IMR-90 (cell line): ENCODE measurements at places on chromosomes 4 and X.
A peak's percentile ranks its signal among the peaks of the same experiment; 100 is the strongest.

GRCh38 chrX:36198575-36198974 lies 279.0 kb downstream of the CFAP47 start:
- no peak for DNase-seq

GRCh38 chr4:103867311-103867710 lies 147.5 kb upstream of the TACR3 start:
- DNase-seq, result no peak

DNA sequence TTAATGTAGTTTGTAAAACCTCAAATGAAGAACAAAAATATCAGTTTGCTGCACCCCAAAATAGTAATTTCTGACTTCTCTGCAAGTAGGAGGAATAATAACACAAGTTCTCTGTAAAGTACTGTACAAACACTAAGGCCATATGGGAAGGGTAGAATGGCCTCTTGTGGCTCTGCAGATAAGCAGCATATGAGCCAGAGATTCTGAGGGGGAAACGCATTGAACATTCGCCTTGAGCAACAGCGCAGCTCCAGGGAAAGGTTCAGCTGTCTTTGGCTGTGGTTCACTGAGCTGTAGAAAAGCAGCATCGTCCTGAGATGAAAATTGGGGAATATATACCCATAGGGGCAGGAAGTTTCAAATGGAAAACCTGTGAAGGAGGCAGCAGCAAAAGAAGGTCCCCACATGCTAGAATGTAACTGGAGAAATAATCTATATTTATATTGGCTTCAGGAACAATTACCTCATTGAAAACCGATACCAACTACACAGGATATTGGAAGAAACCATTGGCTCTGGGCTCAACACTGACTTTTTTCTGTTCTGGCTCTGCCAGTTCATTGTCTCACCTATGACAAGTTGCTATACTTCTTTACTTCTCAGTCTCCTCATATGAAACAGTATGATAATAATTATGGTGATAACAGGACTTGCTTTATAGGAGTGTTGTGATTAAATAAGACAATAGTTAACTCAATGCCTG lies 357.6 kb upstream of the CPEB2 start:
- no peak for DNase-seq

DNA sequence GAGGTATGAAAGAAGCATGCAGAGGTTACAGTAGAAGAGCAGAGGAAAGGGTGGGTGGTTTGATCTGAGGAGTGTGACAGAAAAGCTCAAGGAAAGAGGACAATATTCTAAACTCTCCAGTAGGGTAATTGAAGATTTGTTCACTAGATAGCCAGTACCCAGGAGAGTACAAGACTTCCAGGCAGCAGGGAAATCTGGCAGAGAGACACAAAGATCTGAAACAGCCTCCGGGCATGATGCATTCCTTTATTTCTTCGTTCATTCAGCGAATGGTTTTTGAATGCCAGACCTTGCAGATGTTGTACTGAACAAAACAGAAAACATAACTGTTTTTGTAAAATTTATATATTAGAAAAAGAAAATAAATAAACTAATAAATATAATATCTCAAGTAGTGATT lies 766.6 kb downstream of the FAT4 start:
- no peak for DNase-seq

- peak; percentile 79 for DNase-seq
These were observed 99.9 kb upstream of the RAPGEF2 start for GRCh38 chr4:159002950-159003349.

DNA sequence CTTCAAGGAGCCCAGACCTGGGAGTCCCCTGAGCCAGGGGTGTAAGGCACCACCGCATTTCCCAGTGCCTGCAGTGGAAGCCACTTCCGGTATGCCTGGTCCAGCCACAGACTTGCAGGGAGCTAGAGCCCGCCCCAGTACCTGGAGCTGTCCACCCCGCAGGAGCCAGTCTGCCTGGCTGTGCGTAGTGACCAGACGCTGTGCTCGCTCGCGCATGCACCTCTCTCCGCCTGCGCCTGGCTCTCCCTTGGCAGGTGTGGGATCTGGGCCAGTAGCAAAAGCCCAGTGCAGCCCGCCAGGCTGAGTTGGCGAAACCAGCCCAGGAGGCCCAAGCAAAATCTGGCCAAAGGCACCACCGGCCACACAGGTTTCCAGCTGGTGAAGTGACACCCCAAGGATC lies 973.7 kb upstream of the AGA start:
- DNase-seq, result no peak

- DNase-seq, result no peak
These were observed 89.3 kb downstream of the MGST2 start for GRCh38 chr4:139754938-139755337.

DNA sequence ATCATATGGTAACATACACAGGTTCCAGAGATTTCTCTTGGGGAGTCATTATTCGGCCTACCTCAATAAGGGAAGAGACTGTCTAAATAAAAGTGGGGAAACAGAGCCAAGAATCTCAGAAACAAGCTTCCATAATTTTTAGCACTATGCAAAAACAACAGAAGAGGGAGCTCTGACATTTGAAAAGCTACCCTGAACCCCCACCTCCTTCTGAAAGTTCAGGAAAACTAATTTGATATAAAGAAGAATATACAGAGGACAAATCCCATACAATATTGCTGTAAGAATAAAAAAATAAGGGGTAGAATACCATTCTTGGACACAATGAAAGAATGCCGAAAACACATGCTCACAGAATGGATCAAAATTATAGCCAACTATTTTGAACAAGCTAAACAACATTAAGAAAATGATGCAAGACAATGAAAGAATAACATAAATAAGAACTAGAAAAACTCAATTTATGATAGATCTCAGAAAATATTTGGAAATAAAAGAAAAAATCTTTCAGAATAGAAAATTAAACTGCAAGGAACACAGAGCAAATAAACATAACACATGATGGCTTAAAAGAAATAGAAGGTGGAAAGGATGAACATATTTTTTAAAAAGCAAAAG lies 14.4 kb upstream of the ZNF41 start:
- peak; percentile 38 for DNase-seq

DNA sequence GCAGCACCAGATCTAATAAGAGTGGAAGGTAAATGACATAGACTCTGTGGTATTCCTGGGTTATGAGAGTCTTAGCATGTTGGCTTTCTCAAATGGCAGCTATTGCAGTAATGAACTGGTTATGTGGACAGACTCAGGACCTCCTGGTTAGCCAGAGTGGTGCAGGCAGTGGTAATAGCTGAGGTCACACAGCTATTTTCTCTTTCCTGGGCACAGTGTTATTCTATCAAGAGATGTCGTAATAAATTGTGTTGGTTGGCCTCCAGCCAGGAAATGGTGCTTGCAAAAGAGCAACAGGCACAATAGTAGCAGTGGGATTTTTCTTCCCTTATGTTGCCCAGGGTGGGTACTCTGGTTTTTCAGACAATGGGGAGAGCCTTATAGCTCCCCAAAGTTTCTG lies 279.2 kb upstream of the FGF16 start:
- no peak for DNase-seq

- no peak for DNase-seq
These were observed 138.3 kb downstream of the UNC5C start for GRCh38 chr4:95410387-95410977.

GRCh38 chr4:113919611-113920010 lies 59.8 kb downstream of the ARSJ start:
- peak; percentile 75 for DNase-seq

DNA sequence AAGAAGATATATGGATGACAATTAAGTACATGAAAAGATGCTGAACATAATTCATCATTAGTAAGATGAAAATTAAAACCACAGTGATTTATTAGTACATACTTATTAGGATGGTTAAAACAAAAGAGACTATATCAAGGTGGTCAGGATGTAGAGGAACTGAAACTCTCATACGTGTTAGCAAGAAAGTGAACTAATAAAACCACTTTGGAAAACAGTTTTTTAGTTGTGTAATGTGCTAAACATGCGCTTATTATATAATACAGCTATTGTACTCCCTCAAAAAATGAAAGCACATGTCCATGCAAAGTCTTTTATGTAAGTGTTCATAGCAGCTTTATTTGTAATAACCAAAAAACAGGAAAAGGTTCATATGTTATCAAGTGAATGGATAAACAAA lies 89.9 kb upstream of the KCTD8 start:
- no peak for DNase-seq

GRCh38 chrX:153693216-153694086 lies 5.7 kb downstream of the SLC6A8 start:
- no peak for DNase-seq

DNA sequence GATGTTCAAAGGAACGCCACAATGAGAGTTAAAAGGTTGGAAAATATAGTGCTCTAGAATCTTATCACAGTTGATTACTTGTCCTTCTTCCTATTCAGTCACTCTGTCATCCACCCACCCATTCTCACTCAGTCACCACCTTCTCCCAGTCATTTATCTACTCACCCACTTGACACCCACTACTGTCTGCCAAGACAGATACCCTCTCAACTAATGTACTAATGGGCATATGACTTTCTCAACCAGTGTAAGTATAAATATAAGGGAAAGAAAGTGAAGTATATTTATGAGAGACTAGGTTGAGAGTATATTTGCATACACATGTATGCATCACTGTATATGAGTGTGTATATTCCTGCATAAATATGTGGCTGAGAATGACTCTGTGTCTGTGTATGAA lies 20.0 kb downstream of the MID2 start:
- DNase-seq, result no peak

- peak; percentile 63 for DNase-seq
These were observed 189.1 kb upstream of the C1QTNF7 start for GRCh38 chr4:15238720-15239119.

DNA sequence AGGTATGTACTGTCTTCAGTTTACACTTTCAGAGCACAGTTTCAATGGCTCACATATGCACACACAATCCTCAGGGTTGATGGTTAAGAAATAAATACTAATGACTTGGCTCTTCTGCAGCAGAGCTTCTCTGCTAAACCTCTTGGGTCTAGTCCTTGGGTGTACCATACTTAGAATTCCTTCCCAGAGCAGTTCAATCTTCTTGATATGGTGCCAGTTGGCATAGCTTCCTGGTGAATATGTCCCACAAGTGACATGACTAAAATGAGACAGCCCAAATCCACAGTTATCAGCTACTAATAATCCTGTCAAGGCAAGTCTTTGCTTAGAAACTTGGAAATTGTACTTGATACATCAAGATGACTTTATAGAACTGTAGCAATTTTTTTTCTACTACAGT lies 654.4 kb downstream of the IQCM start:
- DNase-seq, result peak; percentile 68

DNA sequence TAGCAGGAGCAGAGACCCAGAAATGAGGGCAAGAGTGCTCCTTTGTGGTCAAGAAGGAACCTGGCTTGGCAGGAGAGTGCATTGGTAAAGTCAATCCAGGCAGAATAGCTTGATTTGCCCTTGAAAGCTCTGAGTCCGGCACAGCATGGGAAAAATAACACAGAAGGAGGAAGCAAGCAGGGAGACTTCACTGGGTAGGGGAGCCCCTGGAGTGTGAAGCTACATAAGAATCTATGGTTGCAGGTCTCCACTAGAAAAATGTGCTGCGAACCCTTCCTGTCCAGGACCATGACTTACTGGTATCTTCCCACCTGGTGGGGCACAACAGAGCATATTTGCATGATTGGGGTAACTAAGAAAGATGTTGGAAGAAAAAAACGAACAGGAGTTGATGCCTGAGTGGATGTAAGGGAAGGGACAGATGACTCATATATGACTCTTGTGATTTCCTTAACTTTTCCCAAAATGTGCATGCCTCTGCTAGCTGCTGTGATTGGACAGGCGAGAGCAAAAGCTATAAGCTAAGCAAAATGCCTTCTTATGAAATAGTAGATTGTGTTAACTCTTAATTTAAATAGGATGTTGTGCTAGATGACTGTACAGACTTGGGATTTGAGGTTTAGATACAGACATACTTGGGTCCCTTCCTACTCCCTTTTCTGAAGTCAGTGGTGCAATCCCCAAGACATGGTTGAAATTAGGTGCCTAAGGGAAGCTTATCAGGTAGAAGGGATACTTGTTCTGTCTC lies 3.3 kb downstream of the IL13RA1 start:
- peak; percentile 85 for DNase-seq

DNA sequence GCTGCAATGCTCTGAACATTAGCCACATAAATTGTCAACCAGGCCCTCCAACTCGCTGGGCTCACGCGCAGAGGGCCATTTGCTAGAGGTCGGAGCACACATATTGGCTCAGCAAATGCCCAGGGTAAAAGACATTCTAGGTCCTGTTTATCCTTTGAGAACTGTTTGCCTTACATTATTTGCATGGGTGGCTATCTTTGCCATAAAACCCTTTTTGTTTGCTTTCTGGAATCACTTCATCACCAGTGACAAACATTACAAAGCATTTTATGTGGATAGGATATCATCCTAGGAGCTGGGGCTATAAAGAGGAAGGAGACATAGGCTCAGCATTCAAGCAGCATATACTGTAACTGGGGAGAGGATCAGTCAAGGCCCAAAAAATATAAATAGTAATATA lies 149.2 kb upstream of the RAI2 start:
- no peak for DNase-seq

DNA sequence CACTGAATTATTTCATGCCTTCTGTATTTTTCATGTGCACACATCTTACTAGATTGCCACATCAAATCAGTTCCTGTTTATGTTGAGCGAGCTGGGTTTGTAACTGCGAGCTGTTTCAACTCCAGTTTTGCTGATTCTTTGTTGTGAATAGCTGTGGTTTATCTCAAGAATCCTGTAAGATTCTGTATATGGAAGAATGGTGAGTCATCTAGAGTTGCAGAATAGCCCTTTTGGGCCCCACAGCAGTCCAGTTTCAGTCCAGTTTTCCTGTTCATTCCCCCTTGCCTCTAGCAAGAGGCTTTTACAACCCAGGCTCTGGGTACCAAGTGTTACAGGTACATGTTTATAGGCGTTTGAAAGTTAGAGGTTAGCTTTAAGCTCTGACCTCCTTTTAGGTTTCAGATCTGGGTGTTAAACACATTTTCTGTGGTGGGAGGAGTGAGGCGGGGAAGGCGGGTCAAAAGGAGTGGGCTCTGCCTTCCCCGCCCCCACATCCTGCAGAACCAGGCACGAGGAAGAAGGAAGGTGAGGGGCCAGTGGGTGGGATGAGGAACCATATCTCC lies 32.7 kb downstream of the TBC1D14 start:
- peak; percentile 98 for DNase-seq

GRCh38 chr4:112348488-112349158 lies 51.5 kb downstream of the ALPK1 start:
- DNase-seq, result peak; percentile 84

GRCh38 chrX:56798339-56798711 lies 69.3 kb downstream of the NBDY start:
- DNase-seq, result no peak

DNA sequence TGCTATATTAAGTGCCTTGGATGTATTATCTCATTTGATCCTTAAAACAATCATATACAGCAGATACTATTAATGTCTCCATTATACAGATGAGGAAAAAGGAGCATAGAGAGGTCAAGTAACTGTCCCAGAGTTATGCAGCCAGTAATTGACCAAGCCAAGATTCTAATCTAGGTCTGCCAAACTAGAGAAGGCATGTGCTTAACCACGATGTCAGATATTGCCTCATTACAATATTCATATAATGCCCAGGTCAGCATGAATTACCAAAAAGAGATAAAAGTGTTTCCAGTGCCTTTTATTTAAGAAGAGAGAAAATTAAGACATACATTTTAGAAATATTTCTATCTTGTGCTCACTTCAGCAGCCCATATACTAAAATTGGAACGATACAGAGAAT lies 7.1 kb downstream of the ARHGEF6 start:
- no peak for DNase-seq
